Posterior vena cava (tissue), 2 donors: ENCODE measurements at places on chromosomes 16 and 17.

DNA sequence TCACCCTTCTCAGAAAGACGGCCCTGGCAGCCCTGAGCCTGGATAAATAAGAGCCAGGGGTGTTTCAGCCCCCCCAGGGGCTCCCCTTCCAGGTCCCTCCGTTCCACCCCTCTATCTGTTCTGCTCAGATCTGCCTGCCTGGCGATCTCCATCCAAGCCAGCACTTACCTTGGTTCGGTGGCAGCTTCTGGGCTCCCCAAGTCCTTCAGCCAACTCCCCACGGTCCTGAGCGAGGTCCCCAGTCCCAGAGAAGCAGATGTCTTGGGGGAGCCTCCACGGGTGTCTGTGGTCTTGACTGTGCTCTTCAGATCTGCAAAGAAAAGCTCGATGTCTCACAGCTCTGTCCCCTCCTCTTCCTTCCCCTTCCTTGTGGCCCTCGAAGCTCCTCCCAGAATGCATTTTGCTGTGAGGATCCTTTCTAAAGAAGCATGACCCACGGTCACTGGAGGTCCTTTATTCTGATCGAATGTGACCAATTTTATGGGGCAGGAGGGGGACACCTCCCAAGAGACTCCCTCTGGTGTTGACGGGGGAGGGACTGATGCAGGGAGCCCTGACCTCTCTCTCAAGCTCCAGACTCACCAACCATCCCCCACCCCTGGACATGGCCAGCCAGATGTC lies at the start of gene PIK3R6:
PIK3R6 (minus strand) TSS at position 314 of the 621 bp plus-strand sequence. CDS start 17,880 bp downstream, outside the sequence.
- no peak for DNase-seq

DNA sequence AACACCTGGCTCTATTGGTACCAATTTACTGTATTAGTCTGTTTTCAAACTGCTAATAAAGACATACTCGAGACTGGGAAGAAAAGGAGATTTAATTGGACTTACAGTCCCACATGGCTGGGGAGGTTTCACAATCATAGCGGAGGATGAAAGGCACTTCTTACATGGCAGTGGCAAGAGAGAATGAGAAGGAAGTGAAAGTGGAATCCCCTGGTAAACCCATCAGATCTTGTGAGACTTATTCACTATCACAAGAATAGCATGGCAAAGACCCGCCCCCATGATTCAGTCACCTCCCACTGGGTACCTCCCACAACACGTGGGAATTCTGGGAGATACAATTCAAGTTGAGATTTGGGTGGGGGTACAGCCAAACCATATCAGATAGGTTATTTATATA lies 22.6 kb upstream of the GOSR1 start:
- no peak for DNase-seq

DNA sequence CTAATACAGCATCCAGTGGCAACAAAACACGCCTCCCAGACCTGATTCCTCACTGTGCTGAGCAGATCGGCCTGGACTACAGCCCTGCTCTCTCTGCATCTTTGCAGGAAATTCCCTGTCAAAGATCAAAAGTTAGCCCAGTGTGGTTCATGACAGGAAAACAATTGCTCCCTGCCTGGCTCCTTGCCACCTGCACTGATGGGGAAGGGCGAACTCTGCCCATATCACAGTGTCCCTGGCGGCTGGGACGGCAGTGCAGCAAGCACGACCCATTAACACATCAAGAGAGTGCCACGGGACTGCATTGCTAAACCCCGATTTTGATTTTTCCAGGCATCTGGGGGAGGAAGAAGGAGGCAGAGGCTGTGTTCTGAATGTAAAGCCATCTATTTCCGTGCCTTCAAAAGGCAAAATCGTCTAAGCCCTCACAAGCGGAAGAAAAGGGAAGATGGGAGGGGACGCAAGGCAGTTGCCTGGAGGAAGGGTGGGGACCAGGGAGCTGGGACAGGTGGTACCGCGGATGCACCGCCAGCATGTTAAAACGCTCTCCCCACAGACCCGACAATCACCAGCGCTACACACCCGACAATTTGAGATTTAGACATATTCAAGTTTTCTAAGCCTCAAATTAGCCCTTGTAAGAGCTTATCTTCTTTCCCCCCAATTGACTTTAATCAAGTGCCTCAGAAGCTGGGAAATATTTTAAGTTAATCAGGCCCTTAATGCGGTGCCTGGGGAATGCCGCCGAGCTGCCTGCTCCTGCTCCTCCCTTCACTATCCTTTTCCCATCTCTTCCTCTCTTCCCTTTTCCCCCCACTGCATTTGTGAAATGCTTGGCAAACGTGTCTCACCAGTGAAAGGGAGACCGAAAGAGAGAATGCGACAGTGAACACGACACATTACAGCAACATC lies 238.8 kb upstream of the CDH5 start:
- DNase-seq, result no peak

DNA sequence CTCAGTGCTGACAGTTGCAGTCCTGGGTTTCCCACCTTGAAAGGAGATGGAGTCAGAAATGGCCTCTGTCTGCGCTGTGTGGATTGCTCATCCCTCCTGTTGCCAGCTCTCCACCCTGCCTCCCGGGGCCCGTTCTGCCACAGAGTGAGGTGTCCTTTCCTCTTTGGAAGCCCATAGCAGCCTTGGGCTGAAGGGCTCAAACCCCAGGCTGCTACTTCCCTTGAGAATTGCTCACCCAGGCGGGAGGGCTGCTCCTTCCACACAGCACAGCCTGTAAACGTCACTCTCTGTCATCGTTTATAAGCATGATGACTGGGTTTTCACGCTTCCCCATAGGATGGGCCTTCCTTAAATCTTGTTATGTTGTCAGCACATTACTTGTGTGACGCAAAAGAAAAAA lies 62.7 kb downstream of the FOXK2 start:
- DNase-seq, result no peak

GRCh38 chr16:86089991-86090390 lies 191.0 kb downstream of the IRF8 start:
- no peak for DNase-seq

DNA sequence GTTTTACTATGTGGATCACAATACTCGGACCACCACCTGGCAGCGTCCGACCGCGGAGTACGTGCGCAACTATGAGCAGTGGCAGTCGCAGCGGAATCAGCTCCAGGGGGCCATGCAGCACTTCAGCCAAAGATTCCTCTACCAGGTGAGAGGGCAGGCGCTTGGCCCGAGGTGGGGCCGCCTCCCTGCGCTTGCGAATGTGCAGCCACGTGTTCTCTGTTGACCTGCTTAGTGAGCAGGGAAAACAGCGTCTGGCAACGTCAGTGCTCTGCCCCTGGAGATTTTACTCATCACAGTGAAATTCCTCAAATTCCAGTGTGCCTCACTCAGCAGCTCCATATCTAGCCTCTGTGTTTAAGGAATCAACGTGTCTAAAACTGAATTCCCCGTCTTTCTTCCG lies 33.4 kb upstream of the CLEC18A start:
- no peak for DNase-seq

GRCh38 chr16:2497116-2497630 lies 16.6 kb upstream of the ATP6V0C start:
- no peak for DNase-seq

DNA sequence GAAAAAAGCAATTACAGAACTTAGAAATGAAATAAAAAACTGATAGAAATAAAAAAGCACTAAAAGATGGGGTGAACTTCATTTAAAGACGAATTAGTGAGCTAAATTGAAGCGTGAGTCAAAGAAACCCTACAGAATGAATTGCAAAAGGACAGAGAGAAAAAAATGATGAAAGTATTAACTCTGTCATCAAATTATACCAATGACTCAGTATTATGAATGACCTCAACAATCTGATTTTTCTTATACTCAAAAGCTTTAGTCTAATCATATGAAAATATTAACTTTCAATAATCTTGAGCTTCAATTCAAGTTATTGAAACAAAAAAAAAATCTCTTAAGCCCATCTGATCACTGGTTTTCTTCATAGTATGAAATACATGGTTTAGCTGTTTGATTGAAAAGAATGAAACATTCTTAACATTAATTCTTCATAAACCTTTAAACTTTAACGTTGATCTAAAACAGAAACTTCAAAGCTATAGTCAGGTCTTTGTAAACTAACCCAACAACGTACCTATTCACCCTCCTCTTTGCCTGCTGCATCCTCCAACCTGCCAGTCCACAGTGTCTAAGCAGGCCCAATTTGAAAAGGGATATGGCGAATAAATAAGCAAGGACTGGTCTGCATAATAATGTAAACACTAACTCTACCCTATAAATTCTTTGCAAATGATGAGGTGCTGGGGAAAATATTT lies 6.6 kb downstream of the ABCA5 start:
- DNase-seq, result no peak

GRCh38 chr16:8959921-8960787 lies 3.6 kb downstream of the USP7 start:
- no peak for DNase-seq

GRCh38 chr16:18792836-18793433 lies 2.8 kb upstream of the RPS15A start:
- DNase-seq, result no peak

DNA sequence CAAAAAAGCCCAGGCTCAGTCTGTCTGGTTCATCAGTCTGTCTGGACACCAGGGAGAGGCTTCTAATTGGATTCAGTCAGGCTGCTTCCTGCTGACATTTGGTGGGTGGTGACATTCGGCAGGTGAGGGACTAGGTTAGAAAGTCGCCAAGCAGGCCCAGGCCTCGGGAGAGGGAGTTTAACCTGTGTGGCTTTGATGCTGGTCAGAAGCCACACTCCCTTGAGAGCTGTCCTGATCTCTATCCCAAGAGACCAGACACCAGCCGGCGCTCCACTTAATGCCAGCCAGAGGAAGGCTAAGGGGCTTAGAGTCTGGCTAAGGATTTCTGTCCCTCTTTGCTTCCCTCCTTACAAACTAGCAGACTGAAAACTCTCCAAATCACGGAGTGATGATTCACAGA lies 135.0 kb downstream of the GSG1L start:
- DNase-seq, result peak; percentile 56

- peak; percentile 37 for DNase-seq
Measured at GRCh38 chr17:80881306-80881705, 110.3 kb upstream of the CHMP6 start.

DNA sequence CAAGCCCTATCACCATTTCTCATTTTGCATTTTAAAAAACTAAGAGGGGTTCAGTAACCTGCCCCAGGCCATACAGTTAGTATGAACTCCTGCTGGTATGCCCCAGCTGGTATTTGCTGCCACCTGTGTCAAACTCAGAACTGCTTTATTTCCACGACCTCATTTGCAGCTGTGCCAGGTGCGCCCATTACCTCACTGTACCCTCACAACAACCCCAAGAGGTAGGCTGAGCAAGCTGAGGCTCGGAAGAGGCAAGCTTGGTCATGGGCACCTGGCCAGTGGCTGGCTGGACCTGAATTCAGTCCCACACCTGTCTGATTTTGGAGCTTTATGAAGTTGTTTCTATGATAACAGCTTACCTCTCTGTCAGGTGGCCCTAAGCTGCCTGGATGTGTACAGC lies 7.6 kb downstream of the EPN2 start:
- no peak for DNase-seq

DNA sequence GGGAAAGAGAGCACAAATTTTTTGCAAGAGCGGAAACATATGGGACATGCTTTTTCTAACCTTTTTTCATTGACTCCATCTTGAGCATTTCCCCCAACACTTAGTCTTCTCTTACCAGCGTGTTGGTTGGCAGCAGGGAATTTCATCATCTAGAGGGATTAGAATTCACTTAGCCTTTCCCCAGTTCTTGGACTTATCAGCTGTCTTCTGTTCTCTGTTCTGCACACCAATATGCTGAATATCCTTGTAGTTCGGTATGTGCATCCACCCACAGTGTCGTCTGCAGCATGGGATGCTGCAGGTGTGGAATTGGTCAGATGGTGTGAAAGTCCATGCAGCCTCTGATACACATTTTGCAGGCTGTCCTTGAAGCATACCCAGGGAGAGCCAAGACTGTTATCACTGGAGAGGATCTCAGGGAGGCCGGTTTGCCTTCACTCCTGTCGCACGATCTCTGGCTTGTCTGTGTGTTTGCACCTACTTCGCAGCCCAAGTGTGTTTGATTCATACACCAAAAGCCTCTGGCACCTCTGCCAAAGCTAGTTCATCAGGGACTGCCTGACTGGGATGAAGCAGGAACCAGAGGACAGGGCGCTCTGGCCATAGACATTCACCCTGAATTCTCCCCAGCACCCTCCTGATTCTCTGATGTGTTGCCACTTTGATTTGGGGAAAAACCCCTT lies 93.3 kb downstream of the SOCS1 start:
- DNase-seq, result no peak
